ENCODE measurements at places on chromosomes 5 and 9.

DNA sequence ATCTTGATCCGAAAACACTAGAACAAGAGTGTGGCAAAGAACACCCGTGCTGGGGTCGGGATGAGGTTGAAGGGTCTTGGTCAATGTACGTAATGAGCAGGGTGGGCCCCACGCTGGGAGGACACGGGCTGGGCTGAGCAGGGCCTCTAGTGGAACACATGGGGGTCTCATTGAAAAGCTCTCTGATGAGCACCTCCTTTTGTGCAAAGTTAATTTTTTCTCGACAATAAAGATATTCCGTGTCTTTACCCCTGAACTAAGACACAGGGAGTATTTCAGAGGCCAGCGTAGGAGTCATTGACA is 8.0 kb downstream of the UCK1 start:
- DNase-seq: no peak

DNA sequence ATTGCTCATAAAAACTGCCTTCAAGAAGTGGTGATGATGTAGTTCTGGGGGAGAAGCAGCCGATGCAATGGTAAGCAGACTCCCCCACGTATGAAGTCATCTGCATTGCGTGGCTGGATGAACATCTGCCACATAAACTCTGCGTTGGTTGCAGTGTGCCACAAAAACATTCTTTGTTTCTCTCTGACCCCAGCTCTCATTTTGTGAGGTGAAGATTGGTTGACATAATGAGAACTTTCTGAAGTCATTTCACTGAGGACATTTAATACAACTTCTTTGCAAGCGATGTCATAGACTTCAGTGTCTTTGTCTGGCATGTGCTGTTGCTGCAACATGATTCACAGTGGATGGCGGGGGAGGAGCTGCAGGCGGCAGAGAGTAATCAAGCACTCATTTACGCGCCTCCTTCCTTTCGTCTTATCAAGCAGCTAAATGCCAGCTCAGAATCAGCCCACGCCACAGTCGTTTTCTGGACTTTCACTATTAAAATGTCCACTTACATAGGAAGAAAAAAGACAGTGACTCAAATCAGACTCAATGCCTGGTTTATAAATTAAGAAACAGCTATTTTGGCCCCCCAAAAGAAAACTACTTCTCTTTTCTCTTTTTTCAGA is 91.5 kb upstream of the NFIL3 start:
- peak; percentile 33 for DNase-seq

DNA sequence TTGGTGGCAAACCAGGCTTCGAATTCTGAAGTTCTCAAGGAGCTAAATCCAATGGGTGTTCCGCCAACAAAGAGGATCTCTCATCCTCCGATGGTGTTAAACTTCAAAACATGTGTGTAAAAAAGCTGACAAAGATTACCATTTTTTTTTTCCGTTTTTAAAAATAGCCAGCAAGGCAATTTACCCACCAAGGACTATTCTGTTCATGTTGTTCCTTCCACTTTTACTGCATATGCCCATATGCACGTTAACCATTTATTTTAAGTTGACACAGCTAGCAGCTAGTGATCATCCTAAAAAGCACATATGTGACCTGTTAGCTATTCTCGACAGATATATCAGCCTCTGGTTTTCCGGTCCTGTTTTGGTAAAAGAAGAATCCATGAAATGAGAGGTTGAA is 326.7 kb downstream of the PLK2 start:
- DNase-seq: no peak

- no peak for DNase-seq
Observed at GRCh38 chr9:127203681-127204327, 60.8 kb upstream of the GARNL3 start.

- DNase-seq: no peak
Observed at GRCh38 chr5:38011668-38012188, 171.9 kb upstream of the GDNF start.

- no peak for DNase-seq
Observed at GRCh38 chr5:165538065-165538464, 2032.6 kb downstream of the MAT2B start.

GRCh38 chr5:9156282-9156681 is 389.6 kb downstream of the SEMA5A start:
- DNase-seq: peak; percentile 77

GRCh38 chr9:129259375-129259774 is 81.3 kb upstream of the IER5L start:
- no peak for DNase-seq

DNA sequence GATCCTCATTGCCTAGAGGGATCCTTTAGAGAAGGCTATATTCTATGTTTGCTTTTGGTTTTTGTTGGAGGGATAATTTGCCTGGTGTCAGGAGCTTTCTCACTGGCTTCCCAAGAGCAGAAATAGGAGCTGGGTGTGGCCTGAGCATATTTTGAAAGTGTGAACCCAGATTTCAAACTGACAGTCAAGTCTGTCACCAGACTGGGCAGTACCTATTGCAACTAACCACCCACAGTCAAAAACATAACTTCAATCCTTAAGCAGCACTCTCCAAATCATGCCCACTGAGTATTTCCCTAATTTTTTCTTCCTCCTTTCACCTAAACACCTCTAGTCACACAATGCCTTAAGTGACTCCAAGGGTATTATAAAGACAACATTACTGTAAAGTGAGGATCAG is 278.4 kb downstream of the EBF1 start:
- no peak for DNase-seq

GRCh38 chr5:20554001-20554400 is 566.0 kb upstream of the CDH18 start:
- DNase-seq: no peak

Measured in SJSA1 (cell line).